Naive thymus-derived CD4-positive, alpha-beta T cell (primary cell): ENCODE measurements at places on chromosomes 2 and 18.

DNA sequence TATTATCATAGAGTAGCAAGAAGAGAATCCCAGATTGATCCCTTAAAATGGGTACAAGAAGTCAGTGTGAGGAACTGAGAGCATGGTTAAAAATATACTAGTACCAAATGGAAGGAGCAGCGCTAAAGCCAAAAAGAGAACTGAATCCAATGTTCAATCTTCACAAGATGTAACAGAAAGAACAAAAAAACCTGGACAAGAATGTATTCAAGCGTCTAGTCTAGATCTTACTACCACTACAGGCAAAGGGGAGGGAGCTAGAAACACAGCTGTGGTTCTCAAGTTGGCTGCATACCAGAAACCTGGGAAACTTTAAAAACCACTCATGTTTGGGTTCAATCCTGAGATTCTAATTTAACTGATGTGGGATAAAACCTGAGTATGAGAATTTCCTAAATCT lies 57.5 kb downstream of the PIAS2 start:
- H3K36me3 ChIP-seq: no peaks in the 10 kb centered on the region
- no peak for DNase-seq
- no peaks in the 10 kb centered on the region for H3K4me1 ChIP-seq
- H3K27ac ChIP-seq: no peak overlapping the region

DNA sequence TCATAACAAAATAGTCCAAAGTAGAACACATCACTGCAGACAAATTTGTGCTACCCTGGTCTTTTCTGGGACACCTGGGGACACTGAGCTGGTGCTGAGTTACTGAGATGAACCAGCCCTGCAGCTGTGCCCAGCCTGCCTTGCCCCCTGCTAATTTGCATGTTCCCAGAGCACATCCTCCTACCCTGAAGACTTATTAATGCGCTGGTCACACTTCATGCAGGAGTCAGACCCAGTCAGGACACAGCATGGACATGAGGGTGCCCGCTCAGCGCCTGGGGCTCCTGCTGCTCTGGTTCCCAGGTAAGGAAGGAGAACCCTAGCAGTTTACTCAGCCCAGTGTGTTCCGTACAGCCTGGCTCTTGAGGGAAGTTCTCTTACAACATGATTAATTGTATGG lies 1518.3 kb downstream of the RPIA start:
- DNase-seq: no peak
- no peaks in the 10 kb centered on the region for H3K27me3 ChIP-seq
- no peak overlapping the region for H3K4me3 ChIP-seq

GRCh38 chr2:16900405-16901025 lies 234.9 kb upstream of the CYRIA start:
- H3K4me1 ChIP-seq: no peaks in the 10 kb centered on the region
- no peaks in the 10 kb centered on the region for H3K36me3 ChIP-seq
- H3K27me3 ChIP-seq: no peaks in the 10 kb centered on the region
- no peak overlapping the region for H3K27ac ChIP-seq
- H3K4me3 ChIP-seq: no peak overlapping the region

GRCh38 chr2:47808614-47809013 lies 25.7 kb downstream of the MSH6 start:
- H3K36me3 ChIP-seq: peaks cover 62% of the 10 kb centered on the region
- no peak overlapping the region for H3K27ac ChIP-seq
- DNase-seq: no peak
- no peak overlapping the region for H3K4me3 ChIP-seq
- no peaks in the 10 kb centered on the region for H3K4me1 ChIP-seq

DNA sequence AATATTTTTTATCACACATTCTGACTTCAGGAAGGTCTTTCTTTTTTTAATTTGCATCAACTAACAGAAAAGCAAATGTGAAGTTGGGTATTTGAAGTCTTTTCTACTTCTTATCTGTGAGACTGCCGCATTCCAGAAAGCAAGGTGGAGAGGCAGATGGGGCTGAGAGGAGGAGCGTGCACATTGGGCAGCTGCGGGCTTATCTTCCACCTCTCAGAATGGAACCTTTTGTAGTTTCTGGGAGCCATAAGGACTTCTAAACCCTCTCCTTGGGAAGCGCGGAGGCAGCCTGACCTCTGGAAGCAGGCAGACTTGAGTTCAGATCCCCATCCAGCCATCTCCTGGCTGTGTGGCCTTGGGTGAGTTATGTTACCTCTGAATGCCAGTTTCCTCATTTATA lies 3.9 kb downstream of the MAPRE3 start:
- no peaks in the 10 kb centered on the region for H3K27me3 ChIP-seq
- H3K36me3 ChIP-seq: no peaks in the 10 kb centered on the region
- no peaks in the 10 kb centered on the region for H3K4me1 ChIP-seq
- no peak overlapping the region for H3K27ac ChIP-seq

DNA sequence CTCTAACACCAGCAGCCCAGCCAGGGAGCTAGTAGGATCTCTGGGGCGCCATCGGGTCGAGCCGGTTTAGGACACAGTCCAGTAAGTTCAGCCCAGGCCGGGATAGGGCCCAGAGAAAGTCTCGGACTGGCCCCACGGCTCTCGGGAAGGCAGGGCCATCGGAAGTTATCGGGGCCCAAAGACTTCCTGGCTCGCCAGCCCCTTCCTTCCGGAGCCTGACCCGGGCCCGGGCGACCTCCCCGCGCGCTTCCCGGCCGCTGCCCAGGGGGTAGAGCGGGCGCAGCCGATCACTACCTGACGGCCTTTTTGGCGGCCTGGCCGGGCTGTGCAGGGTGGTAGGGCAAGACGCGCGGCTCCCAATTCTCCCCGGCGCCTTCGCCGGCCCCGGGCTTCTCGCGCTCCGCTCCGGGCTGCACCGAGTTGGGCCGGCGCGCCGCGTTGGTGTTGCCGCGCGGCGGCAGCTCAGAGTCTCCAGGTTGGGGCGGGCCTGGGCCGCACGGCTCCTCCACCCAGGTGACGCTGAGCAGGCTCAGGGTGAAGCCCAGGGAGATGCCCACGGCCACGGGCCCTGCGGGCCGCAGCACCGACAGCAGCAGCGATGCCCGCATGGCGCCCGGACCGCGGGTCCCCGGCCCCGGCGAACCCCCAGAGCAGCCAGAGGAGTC lies 546 bp downstream of the CHPF start:
- H3K4me1 ChIP-seq: peaks cover 12% of the 10 kb centered on the region
- H3K4me3 ChIP-seq: peak overlapping the region; percentile 51
- H3K36me3 ChIP-seq: no peaks in the 10 kb centered on the region
- no peak for DNase-seq

GRCh38 chr2:29065068-29065811 lies 9.1 kb downstream of the PCARE start:
- no peaks in the 10 kb centered on the region for H3K4me1 ChIP-seq
- no peak overlapping the region for H3K27ac ChIP-seq
- no peak for DNase-seq
- H3K27me3 ChIP-seq: no peaks in the 10 kb centered on the region
- H3K36me3 ChIP-seq: no peaks in the 10 kb centered on the region

DNA sequence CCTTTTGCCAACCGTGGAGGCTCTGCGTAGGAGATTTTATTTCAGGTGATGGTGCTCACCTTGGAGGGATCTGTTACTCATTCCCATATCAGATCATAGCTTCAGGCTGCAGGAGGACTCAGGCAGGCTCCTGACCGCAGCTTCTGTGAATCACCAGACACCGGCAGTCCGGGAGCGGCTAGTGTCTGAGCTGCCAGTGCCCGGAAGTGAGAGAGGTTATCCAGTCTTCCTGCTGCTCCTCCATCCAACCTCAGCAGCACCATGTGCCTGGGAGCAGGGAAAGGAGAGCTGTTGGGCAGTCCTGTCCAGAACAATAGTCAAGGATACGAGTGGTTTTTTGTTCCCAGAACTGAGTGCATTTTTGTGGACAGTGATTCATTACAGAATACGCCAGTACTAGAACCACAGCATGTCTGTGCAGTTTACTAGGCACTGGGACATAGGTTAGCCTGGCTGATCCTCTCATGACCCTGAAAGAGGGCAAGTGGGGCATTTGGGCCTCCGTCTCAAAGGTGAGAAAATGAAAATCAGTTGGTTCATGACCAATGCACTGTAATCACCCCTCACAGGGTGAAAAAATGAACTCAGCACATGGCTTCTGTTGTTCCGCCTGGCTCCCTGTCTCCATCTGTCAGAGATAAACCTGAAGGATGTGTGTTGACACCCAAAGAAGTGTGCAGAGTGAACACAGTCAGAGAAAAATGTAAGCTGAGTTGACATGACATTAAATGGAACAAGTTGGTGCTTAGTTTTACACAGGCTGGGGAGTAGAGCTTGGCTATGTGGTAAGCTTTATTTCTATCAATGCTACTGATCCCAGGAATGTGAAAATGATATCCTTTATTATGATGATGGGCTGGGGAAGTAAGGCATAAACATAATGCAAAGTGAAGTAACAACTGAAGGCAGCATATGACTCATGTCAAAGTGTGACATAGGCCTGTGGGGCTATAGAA lies 12.2 kb downstream of the FHOD3 start:
- no peaks in the 10 kb centered on the region for H3K36me3 ChIP-seq
- no peaks in the 10 kb centered on the region for H3K4me1 ChIP-seq
- H3K27ac ChIP-seq: no peak overlapping the region
- no peaks in the 10 kb centered on the region for H3K27me3 ChIP-seq
- H3K4me3 ChIP-seq: no peak overlapping the region
- no peak for DNase-seq

GRCh38 chr2:12254280-12254860 lies 462.4 kb upstream of the TRIB2 start:
- H3K27me3 ChIP-seq: no peaks in the 10 kb centered on the region
- DNase-seq: no peak
- H3K36me3 ChIP-seq: no peaks in the 10 kb centered on the region
- H3K4me3 ChIP-seq: no peak overlapping the region
- H3K27ac ChIP-seq: no peak overlapping the region

GRCh38 chr2:85748985-85749875 lies 4.6 kb upstream of the ATOH8 start:
- DNase-seq: no peak
- no peak overlapping the region for H3K27ac ChIP-seq
- H3K36me3 ChIP-seq: no peaks in the 10 kb centered on the region
- H3K4me3 ChIP-seq: no peak overlapping the region
- peaks cover 4% of the 10 kb centered on the region for H3K4me1 ChIP-seq

DNA sequence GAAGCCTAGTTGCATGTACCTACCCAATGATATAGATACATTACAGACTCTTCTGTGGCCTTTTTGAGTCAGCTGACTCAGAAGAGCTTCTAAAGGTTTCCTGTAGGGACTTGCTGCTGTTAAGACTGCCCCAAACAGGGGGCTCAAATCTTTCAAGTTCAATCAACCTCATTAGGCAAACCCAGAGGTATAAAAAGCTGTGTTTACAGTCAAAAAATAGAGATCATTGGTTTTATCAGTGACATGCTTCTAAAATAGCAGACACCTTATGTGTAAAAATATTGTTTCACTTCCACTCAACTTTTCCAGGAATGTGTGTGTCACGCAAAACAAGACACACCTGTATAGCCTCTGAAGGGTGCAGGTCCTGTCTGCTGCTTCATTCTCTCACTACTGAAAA lies 624.3 kb upstream of the FANCL start:
- no peaks in the 10 kb centered on the region for H3K27me3 ChIP-seq
- H3K36me3 ChIP-seq: no peaks in the 10 kb centered on the region
- no peak for DNase-seq
- H3K4me3 ChIP-seq: no peak overlapping the region

DNA sequence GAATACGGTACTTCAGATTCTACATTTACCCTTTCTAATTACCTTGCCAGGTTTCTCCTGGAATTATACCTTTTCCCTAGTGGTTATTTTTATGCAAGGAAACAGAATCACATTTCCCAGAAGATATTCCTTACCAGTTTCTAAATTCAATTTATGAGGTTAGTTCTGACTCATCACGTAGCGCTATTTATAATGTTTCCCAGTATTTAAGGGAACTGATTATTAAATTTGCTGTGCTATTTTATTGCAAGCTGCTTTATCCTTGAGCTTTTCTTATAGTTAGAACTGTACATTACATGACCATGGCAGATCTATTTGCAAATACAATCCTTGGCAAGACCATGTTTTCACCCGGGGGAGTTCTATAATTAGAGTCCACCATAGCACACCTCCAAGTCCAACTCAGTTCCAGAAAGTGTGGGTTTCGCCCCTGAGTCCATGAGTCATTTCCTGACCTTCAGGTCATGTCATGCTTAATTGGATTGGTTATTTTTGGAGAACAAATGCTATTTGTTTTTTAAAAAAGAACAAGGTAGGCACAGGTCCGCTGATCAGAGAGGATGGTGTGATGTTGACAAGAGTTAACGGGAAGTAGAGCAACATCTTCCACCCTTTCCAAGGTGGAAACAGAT lies 126.6 kb downstream of the ZNF532 start:
- no peak overlapping the region for H3K4me3 ChIP-seq
- no peak overlapping the region for H3K27ac ChIP-seq
- no peak for DNase-seq
- no peaks in the 10 kb centered on the region for H3K27me3 ChIP-seq

DNA sequence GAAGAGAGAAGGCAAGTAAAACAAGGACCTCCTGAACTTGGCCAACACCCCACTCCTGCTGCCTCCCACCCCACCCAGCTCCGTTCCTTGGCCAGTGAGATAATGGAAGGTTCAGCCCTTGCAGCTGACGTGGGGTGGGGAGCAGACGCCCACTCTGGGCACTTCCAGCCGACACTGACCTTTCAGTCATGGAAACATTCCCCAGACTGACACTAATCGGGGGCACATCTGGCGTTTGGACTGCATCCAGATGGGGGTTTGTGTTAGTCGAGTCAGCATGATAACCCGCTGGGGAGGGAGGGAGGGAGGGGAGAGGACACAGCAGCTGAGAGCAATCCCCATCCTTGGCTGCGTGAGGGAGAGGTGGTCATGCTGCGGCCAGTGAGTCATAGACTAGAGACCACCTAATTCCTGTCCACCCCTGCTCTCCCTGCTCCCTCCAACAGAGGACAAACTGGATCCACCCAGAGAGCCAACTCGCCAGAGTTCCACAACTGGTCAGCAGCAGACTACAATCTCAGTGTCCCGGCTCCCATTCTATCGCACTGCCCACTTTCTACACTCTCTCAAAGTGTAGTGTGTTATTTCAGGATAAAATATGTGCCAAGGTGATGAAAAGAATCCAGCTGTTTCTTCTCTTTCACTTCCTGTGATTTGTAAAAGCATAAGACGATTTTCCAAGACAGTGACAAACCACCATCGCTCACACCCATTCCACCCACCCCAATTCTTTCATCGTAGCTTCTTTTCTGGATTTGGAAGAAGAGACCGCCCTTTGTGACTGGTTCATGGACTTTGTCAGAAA lies 115.4 kb upstream of the PKDCC start:
- H3K27ac ChIP-seq: no peak overlapping the region
- H3K27me3 ChIP-seq: no peaks in the 10 kb centered on the region
- H3K36me3 ChIP-seq: no peaks in the 10 kb centered on the region

DNA sequence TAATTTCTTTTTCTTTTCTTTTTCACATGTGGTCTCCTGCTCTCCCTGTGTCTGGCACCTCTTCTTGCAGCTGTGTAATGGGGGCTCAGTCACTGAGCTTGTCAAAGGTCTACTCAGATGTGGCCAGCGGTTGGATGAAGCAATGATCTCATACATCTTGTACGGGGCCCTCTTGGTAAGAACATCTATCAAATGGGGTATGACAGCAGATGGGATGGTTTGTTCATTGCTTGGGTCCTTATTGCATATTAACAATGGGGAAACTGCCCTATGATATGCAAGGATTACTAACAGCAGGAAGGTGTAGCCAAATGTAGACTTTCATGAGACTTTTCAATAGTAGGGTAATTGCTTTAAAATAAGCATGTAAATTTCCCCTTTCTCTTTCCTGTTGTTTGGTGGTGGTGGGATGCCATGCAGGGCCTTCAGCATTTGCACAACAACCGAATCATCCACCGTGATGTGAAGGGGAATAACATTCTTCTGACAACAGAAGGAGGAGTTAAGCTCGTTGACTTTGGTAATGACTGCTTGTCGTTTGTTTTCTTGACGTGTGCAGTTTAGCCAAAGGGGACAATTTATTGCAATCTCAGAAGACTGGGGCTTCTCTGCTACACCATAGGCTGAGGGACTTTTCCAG lies 36.5 kb downstream of the MYO3B start:
- no peak overlapping the region for H3K27ac ChIP-seq
- no peaks in the 10 kb centered on the region for H3K36me3 ChIP-seq
- DNase-seq: no peak
- H3K4me3 ChIP-seq: no peak overlapping the region
